ENCODE measurements at places on chromosomes 11 and 22.

- DNase-seq, result no peak
Measured at GRCh38 chr11:96335388-96335787, 7.6 kb downstream of the MAML2 start.

GRCh38 chr22:23742505-23743264, 8.2 kb downstream of the ZNF70 start:
- DNase-seq, result no peak

- peak; percentile 75 for DNase-seq
Measured at GRCh38 chr22:41917903-41918791, 3.3 kb upstream of the SHISA8 start.

DNA sequence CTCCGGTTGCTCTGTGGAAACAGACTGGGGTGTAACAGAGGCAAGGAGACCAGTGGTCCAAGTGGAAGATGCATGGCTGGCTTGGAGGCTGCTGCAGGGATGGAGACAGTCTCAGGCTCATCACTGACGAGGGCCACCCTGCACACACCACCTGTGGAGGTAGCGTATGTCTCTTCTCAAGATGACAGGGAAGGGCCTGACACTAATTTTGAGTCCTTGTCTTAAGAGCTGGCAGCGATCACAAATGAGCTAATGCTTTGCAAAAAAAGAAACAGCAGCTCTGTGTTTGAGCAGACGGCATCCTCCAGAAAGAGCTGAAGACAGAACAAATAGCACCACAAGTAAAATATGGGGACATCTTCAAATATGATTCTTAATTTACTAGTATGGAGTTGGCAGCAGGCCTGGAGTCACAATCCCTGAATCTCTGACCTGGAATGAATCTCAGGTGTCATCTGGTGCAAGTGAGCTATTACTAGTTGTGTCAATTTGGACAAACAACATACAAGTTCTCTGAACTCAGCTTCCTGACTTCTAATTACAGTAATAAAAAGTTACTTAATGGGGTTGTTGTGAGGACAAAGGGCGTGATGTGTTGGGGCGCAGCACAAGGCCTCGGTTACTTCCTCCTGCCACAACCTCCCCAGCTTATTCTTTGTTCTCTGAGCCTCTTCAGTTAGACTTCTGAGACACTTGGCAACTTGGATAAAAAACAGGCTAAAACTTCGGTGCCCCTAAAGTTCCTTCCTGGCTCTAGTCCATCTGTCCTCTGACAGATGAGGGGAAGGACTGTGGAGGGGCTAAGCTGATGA, 95.2 kb upstream of the BID start:
- DNase-seq, result no peak

DNA sequence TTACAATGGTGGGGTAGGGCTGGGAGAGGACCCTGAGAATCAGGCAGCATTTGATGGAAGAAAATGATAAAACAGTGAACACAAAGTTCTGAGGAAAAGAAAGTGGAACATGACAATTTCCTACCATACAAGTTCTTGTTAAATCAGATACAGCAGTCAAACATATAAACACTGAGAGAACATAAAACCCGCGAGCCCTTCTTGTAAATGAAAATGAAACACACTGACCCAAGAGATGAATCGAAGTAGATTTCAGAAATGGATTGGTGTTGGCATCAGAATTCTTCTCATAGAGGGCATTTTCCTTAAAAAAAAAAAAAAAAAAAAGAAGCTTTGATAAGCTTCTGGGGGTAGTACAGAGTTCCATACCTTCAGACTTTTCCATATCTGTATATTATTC, 134.7 kb upstream of the TMEM45B start:
- DNase-seq, result no peak

- DNase-seq, result no peak
Measured at GRCh38 chr11:85109141-85109540, 518.0 kb downstream of the DLG2 start.
